Pulmonary artery endothelial cell (primary cell): ENCODE measurements at places on chromosomes 4 and X. TPM values are rescaled to one million over a fixed set of nuclear protein-coding genes. Genes with fewer than 3 reads are reported as not detected.

Gene SLC4A4
- total RNA-seq = 0.07 and 0.20 TPM in 2 replicates

Gene ZNF674
- total RNA-seq = 4.3 and 5.2 TPM in 2 replicates

Gene PDS5A
- total RNA-seq = 62.8 and 82.1 TPM in 2 replicates

Gene SHROOM3
- total RNA-seq = 3.3 and 8.1 TPM in 2 replicates

Gene RIBC1
- total RNA-seq = 0.26 and 0.32 TPM in 2 replicates

Gene ZNF732
- 0.86 and 1.1 TPM in 2 replicates for total RNA-seq

Gene RBM46
- total RNA-seq = not detected in 2 replicates

Gene ADD1
- total RNA-seq = 161 and 205 TPM in 2 replicates

Gene PRSS12
- total RNA-seq = 0.26 TPM in 1 of 2 replicates, not detected in the other

Gene CLTRN
- not detected in 2 replicates for total RNA-seq

Gene CT83
- total RNA-seq = not detected in 2 replicates

Gene PLAC8
- 0.33 and 0.60 TPM in 2 replicates for total RNA-seq

Gene FMR1NB
- total RNA-seq = not detected in 2 replicates

Gene KDR
- total RNA-seq = 185 and 200 TPM in 2 replicates

DNA sequence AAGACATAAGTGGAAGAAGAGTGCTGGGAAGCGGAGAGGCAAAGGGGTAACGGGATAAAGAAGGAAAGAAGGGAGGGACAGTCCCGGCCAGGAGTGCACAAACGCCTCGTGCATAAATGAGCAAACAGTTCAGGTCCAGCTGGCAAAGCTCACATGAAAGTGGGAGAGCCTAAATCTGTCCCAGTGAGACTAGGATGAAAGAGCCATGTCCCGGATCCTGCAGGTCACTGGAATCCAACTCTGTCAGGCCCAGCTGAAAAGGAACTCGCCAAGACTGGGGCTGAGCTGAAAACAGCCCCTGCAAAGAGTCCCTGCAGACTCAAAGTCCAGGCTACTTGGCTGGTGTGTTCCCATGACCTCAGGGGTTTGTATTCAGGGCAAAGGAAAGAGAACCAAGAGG is 38.0 kb upstream of the CRMP1 start:
- DNase-seq = no peak

- no peak for DNase-seq
Measured at GRCh38 chrX:103628386-103629317, at the start of gene TCEAL1. TCEAL1 (plus strand) TSS chrX:103628975; CDS start chrX:103629917, 942 bp downstream.

- DNase-seq = no peak
Measured at GRCh38 chrX:67692246-67692645, 148.4 kb downstream of the AR start.

GRCh38 chrX:11908371-11908770 is 150.3 kb downstream of the MSL3 start:
- no peak for DNase-seq

GRCh38 chrX:12567857-12568256 is 223.4 kb upstream of the PRPS2 start:
- DNase-seq = no peak

DNA sequence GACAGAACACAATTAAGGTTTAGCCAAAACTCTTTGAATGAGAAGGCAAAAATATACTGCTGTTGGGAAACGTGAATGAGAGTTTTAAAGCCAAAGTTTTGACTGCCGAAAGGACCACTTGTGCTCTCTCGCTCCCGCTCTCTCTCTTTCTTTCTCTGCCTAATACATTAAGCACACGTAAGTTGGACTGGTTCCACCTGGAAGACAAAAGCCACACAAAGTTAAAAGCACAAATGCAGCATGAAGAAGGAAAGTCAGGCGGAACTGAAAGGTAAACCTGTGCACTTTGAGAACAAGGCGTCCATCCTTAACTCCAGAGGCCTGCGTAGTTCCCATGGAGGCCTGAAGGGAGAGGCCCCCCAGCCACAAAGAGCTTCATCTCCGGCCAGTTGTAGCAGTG is 1.9 kb downstream of the DCAF12L2 start:
- no peak for DNase-seq

- no peak for DNase-seq
Measured at GRCh38 chrX:139750390-139750789, 42.4 kb upstream of the MCF2 start.

GRCh38 chr4:161869511-161869910 is 294.3 kb downstream of the FSTL5 start:
- no peak for DNase-seq

- no peak for DNase-seq
Measured at GRCh38 chr4:151854731-151855130, 93.9 kb upstream of the GATB start.

GRCh38 chr4:22434895-22435294 is 81.0 kb downstream of the ADGRA3 start:
- DNase-seq = no peak

- DNase-seq = no peak
Measured at GRCh38 chrX:155068165-155068564, 2.8 kb downstream of the CMC4 start.

GRCh38 chr4:174713821-174714220 is 115.2 kb downstream of the GLRA3 start:
- no peak for DNase-seq

DNA sequence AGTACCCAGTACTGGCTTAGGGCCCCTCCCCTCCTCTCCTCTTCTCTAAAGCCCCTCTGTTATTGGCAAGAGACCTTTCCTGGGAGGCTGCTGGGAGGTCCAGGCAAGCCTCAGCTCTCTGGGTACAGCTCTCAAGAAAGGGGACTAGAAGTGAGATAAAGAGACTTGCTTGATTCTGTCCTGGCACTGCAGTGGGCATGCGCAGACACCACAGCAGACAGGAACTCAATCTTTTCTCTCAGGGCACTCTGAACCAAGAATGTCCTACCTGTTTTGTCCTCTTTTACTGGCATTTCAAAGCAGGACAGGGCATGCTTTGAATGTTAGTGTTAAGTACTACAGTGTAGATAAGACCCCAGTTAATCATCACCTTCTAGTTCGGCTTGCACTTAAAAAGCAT is 74.9 kb downstream of the NYX start:
- DNase-seq = no peak

- DNase-seq = no peak
Measured at GRCh38 chrX:149487292-149487691, 17.8 kb downstream of the IDS start.

DNA sequence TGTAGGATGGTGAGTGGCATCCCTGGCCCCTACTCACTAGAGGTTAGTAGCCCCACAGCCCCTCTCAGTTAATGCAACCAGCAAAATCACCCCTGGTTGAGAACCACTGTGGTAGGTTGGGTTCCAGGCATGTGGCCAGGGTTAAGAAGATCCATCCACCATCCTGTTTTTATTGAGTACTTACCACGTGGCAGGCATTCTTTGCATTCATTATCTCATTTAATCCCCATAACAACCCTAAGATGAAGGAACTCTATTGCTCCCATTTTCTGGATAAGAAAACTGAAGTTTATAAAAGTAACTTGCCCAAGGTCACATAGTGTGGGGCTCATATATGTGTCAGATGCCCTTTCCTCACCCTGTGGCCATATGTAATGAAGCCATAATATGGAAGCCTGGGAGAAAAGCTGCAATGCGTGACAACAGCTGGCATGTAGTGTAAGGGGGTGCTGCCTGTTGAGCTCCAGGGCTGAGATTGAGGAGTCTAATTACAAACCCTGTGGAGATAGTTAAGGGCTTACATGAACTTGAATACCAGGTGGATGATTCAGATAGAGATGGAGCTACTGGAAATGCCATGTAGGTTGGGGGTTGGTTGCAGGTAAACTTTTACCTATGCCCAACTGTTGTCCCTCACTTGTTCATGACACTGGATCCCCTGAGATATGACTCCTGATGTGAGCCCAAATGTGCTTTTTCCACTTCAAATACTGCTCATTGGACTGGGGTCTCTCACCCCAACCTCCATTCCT is 100.2 kb upstream of the PGRMC2 start:
- no peak for DNase-seq

GRCh38 chr4:16290681-16291420 is 64.6 kb upstream of the TAPT1 start:
- DNase-seq = no peak

- DNase-seq = no peak
Measured at GRCh38 chrX:35458142-35458541, 340.0 kb upstream of the MAGEB16 start.

GRCh38 chrX:11273544-11273943 is 19.7 kb upstream of the AMELX start:
- no peak for DNase-seq

DNA sequence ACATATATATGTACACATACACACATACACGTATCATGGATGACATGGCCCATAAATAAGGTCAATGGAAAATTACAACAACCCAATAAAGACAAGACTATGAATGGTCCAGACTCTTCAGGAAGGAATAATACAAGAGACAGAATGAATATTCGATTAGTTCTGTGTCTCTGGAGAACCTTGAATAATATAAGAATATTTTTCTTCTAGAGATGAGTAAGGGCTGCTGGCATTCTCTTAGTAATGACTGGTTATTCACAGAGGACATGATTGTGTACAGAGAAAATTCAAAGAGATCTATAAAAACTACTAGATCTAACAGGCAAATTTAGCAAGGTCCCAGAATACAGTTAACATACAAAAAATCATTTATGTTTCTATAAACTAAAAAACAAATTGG is 23.3 kb downstream of the SPIN4 start:
- DNase-seq = no peak

- no peak for DNase-seq
Measured at GRCh38 chr4:139918591-139918990, 235.4 kb downstream of the MAML3 start.

- no peak for DNase-seq
Measured at GRCh38 chr4:79088946-79089691, 149.9 kb upstream of the PAQR3 start.

DNA sequence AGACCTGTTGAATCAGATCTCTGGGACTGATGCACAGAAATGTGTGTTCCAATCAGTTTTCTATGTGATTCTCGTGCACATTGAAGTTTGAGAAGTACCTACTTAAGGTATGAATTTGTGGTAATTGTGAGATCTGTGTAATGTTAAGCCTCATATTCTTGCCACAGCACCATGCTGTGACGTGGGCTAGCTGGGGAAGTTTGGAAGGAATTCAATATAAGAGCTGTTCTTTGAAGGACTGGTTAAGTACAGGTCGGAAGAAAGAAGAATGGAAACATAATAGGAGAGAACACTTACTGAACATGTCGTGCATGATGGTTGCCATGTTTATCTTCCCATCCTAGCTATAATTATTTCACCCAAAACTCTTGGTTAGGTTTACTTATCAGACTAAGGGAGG is 79.7 kb upstream of the CXXC4 start:
- no peak for DNase-seq

- DNase-seq = no peak
Measured at GRCh38 chrX:111020283-111020682, 75.7 kb upstream of the PAK3 start.

GRCh38 chrX:24796204-24796603 is 102.5 kb downstream of the POLA1 start:
- DNase-seq = no peak

DNA sequence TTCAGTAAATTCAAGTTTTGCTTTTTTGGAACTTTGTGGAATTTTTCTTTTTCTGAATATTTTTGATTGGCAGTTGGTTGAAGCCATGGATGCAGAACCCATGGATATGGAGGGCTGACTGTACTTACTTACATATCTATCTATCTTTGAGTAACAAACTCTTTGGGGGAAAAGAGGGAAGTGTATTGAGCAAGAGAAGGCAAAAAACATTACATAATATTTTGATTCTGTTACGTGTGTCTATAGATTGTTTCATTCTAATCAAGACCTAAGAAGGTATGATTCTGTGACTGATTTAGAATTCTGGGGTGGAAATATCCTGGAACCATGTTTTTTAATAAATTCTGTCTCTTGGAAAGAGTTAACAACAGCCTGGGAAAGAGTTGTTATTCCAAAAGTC is 31.5 kb downstream of the GRSF1 start:
- no peak for DNase-seq

- no peak for DNase-seq
Measured at GRCh38 chr4:24657768-24658617, 73.6 kb upstream of the DHX15 start.
